ENCODE measurements at places on chromosomes 13 and 19.
A peak's percentile ranks its signal among the peaks of the same experiment; 100 is the strongest.

GRCh38 chr13:36355632-36356031 lies 9.4 kb upstream of the SPART start:
- DNase-seq: no peak

- DNase-seq: no peak
These were observed 274.9 kb downstream of the KCNRG start for GRCh38 chr13:50290186-50290585.

DNA sequence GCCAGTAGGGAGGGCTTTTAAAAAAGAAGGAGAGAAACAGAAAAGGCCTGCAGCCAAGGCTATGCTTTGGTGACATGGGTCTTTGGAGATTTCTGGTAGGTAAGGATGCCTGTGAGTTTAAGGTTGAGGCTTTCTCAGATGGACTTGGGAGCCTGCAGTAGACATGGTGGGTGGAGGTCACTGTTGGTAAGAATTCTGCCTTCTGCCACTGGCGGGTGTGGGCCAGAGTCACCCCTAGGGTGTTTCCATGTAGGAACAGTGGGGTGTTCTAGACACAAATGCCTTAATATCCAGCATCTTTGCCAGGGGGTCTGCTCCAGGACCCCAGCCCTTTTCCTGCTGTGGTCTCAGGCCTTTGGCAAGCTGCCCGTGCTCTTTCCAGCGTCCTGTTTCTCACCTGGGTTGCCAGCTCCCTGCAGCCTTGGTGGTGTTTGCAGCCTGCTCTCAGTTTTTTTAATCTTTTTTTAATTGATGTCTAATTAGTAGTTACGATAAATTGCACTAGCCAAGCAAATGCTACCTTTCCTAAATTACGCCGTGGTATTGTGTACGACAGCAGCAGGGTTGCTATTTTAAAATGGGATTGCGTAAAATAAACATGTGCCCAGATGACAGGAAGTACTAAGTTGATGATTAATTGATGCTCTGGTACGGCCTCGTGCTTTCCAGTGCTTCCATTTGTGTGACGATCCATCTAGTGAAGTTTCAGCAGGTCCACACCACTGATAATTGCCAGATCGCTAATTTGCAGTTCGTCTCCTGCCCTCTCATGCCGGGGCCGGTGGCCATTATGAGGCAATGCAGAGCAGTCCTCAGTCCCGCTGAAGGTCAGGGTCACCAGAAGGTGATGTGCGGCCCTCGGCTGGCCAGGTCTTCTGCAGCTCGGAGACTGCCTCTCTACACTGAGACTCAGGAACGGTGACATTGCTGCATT lies 35.3 kb upstream of the NPAS1 start:
- peak; percentile 82 for DNase-seq

DNA sequence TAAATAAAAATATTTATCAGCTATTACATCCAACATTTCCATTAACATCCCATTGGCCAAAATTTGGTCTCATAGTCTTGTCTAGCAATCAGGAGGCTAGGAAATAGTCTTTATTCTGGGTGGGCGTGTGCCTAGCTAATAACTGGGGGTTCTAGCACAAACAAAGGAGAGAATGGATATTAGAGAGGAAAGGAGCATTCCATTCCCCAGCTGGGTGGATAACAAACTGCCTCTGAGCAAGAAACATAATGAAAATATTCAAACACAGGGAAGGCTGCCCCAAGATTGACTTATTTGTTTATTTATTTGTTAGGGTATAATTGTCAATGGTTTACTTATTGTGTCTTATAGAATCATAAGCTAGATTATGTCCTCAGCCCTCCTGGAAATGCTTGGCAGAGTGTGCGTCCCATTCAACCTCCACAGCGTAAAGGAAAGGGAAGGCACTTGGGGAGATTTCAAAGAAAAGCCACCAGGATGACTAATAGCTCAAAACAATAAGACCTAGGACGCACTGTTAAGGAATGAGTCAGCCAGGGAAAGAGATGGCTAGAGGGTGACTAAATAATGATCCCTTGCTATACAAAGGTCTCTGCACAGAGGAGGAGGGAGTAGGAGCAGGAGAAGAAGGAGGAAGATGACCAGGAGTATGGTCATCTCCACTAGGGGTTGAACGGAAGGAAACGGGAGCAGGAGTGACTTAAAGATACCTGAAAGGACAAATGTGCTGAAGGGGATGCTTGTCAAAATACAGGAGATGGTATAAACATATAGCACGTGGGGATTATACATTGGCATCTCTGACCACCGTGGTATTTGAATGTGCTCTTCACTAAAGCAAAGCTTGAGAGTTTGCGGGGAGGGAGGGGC lies 23.5 kb upstream of the USP12 start:
- no peak for DNase-seq

GRCh38 chr13:47908197-47908902 lies 92.7 kb downstream of the SUCLA2 start:
- no peak for DNase-seq

DNA sequence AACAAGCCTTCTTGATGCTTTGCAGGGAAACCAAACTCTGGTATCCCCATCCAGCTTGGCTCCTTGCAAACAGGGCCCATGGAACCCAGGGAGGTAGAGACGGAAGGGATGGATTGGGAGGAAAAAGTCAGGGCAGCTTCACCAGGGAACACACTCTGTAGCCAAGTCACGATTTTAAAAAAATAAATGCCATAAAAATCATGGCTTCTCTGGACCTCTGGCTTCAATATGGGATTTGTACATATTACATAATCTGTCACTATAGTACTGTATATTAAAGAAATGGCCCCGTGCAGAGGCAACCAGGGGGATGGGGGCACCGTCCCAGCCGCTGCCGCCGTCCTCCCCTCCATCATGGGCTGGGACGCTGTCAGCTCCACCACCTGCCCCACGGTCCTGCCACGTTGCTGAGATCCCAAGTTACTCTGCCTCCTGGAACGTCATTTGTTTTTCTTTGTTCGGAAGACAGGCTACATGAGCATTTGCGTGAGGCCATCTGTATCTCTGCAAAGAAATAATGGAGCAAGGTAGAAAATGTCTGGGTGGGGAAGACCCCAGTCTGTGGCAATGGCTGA lies 313.3 kb downstream of the ZNF536 start:
- DNase-seq: no peak
